ENCODE measurements at places on chromosomes 12 and 14.

- DNase-seq, result no peak
Measured at GRCh38 chr14:99938376-99938775, 126.8 kb upstream of the EVL start.

- no peak for DNase-seq
Measured at GRCh38 chr12:51630986-51631385, 40.0 kb downstream of the SCN8A start.

DNA sequence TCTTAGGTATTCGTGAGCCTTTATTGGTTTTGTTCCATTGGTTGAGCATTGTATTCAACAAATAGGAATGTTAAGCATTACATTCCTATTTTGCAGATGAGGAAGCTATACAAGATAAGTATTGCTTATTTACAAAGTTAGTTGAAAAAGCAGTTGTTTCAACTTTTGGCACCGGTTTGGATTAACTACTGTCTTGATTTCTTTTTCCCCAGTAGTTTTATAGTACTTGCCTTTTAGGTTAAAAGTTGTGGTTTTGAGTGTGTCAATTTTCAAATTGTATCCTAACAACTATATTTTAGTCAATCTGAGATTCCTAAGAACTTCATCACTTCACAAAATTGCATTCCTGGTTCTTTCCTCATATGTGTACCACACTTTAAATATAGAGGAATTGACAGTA is 23.8 kb upstream of the MBIP start:
- no peak for DNase-seq

GRCh38 chr12:58030566-58031279 is 89.4 kb downstream of the ATP23 start:
- DNase-seq, result no peak

DNA sequence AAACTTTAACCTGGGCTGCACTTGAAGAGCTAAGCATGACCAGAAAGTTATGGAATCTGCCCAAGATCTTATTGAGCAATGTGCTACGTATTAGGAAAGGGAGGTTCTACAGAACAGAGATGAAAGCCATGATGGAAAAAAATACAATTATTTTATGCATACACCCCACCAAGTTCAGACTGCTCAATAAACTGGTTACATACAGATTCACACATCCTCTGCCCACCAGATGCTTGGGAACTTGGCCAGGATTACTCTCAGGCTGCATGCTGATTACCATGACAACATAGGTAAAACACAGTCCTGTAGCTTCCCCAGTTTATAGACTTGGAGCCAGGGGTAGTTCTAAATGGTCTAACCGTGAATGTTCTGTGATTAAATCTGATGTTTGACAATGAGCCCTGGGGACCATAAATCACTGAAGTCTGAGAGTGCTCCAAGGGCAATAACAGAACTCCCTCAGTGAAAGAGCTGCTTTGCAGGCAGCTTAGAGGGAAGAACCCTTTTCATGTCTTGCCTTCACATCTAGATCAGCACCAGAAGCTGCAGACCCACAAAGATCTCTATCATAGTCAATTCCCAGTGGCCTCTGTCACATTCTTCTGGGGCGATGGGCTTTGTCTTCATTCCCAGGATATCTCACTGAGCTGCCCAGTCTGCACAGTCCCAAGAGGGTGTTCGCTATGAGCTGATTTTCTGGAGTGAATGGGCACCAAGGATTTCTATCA is 232.2 kb downstream of the EMP1 start:
- no peak for DNase-seq

DNA sequence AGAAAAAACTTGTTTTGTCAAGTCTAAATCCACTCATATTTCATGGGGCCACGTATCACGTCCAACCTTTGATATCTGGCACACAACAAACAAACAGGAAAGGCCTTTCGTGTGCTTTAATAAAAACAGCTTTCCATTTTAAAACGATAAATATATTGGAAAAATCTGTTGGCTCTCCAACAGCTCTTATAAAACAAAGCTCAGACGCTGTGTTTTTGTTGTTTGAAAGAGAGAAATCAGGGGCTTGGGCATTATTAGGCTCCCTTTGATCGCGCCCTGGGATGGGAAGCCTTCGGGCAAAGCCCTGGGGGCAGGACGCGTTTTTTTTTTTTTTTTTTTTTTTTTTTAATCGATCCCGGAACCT is 429 bp upstream of the PLEKHA5 start:
- DNase-seq, result no peak

Measured in substantia nigra (tissue), 51 donors.